ENCODE measurements at places on chromosomes 12 and 14.
A peak's percentile ranks its signal among the peaks of the same experiment; 100 is the strongest.

GRCh38 chr14:94203473-94204210 is 29.5 kb downstream of the PPP4R4 start:
- DNase-seq, result no peak

- DNase-seq, result peak; percentile 68
Observed at GRCh38 chr14:103718572-103718971, 3.0 kb downstream of the ZFYVE21 start.

DNA sequence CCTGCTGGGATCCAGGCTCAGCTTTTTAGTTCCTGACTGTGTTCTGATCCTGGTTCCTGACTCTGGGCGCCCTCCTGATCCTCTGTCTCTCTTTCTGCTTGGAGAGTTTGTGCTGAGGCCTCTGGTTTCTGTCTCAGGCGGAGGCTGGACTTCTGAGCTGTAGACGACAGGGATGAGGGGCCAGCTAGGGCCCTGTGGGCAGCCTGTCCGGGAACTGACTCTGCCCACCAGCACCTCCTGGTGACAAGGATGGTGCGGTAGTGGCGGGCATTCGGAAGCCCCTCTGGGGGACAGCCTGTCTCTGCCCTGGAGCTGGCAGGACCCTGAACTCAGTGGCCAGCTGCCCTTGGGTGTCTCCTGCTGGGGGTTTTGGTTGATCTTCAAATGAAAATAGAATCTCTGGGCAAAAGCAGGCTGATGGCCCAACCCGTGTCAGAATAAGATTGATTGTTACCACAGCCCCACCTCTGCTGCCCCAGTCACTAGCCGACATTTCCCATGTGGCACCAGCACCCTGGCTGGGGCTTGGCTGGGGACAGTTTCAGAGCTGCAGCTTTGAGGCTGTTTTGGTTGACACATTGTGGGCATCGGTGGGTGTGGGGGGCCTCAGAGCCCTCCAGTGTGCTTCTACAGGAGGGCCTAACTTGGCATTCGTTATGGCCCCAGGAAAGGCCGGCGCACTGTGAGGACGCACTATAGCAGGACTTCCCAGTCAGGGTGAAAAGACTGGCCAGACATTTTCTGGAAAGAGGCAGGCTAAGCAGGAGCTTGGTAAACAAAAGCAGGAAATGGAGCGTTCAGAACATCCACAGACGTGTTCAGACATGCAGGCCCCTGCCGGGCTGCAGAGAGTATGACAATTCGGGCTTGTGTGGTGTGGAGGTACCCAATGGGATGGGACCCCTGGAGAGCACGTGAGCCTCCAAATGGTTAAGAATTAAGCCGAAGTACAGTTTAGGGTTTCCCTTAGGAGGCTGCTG is 16.2 kb downstream of the KRT80 start:
- DNase-seq, result peak; percentile 54

DNA sequence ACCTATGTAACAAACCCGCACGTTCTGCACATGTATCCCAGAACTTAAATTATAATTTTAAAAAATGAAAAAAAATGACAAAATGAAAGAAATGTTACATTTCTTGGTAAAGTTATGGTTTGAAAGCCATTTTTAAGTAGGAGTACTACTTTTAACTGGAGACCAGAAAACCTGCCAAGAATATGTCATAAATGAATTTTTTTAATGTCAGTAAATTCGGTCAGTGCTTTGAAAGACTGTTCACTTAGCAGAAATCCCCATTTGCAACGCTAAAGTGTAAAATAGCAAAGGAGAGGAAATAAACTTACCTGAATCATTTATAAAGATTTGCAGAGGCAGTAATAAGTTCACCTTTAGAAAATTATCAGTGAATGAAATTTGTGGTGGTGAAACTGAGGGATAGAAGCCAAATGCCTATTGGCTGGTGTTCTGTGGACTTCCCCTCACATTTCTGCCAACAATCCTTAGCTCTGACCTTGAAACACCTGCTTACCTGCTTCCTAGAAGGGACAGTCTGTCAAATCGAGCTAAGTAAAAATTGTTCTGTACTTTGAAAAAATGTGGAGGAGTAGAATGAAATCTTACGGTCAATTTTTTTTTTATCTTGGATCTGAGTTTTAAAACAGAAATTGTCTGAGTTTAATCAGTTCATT is 714.2 kb downstream of the SLC6A15 start:
- no peak for DNase-seq

DNA sequence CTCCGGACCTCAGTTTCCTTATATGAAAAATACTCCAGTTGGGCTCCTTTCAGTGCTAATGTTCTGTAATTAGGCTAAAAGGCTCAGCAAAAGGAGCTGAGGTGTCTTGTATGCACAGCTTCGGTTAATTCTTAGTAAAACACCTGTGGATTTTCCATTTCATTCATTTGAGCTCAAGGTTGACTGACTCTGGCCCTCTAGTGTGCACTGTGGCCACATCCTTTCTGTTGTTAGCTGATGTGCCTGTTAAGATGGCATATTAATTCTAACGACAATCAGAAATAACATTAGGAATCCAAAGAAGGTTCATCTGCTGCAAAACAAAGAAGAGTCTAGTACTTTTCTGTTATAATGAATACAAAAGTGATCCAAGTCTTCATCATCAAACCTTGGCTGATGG is 45.6 kb downstream of the UNC79 start:
- DNase-seq, result no peak

DNA sequence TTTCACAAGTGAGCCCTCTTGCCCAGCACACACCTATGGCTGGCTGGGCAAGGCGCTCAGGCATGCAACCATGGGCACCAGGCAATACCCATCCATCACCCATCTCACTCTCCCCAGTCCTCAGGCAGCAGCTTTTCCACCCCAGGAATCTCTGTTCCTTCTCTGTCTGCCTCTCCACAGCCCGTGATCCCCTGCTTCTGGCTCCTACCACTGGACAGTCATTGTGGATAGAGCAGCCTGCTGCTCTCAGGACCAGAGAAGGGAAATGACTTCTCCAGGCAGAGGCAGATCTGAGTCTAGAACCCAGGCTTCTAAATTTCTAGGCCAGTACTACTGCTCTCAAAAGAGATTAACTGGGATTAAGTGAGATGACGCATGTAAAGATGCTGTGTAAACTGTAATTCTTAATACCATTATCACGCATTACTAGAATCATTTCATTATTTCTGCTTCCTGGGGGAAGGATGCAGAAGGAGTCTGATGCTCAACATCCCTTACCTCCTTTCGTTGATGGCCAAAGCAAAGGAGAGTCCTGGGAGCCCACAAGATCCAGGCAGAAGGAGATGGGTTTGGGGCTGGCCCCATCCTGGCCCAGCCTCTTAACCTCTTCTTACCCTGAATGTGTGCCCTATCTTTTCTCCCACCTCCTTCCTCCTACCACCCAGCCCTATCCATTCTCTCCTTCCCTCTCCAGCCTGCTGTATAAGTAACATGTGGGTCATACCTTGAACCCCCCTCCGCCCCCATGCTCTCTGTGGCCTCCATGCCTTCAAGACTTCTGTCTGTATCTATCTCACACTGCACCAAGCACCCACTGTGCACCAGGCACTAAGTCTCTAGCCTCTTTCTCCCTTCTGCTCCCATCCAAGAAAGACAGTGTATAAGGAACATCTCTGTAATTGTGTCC is 4.8 kb upstream of the AQP5 start:
- no peak for DNase-seq

- DNase-seq, result no peak
Observed at GRCh38 chr12:32163596-32163995, 56.9 kb downstream of the BICD1 start.
